ENCODE measurements at places on chromosomes 16 and 17.

GRCh38 chr17:71760062-71760720, 360.6 kb upstream of the SOX9 start:
- peak; percentile 15 for DNase-seq

DNA sequence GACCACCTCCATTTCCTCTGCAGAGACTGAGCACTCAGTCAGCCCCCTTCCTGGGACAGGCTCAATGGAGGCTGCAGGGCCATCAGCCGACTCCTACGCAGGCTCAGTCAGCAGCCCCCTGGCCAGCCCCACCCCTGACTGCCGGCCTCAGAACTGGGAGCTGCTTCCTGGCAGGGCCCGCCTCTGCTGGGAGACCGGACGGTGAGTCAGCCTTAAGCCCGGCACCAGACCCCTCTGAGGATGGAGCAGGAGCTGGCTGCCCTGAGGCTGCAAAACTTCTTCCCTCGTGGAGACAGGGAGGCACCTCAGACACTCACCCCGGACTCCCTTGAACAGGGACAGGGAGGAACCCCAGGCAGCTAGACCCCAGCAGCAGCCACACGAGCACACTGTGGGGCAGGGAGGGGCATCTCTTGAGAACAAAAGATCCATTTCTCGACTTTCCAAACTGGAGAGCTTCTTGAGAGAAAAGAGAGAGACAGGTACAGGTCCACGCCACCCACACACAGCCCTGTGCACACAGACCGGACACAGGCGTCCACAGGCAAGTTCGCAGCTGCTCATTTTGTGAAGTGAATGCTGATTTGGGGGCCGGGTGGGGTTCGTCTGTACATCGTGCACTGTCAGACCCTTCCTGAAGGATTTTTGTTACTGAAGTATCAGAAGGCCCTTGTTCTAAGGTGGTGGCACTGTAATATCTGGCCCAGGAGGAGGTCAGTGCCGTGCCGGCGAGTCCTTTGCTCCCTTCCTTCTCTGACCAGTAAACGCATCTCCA, 1.3 kb upstream of the TUBB3 start:
- no peak for DNase-seq

DNA sequence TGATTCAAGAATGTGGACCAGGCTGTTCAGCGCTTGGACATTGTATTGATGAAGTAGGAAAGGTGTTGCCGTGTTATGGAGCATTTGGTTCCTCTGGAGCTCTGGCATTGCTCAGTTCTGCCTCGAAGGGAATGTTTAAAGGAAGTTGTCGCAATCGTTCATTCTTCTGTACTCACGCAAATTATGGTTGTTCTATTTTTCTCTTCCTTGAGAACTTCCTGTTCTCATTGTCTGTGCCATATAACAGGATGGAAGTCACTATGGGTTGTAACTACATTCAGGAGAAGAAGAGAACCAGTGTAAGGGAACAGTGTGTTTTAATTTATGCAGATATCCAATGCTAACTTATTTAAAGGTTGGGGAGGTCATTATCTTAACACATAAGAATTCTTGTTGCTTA, 13.0 kb downstream of the PCTP start:
- DNase-seq = no peak

GRCh38 chr17:17751489-17752088, 70.3 kb downstream of the RAI1 start:
- no peak for DNase-seq

- no peak for DNase-seq
Observed at GRCh38 chr16:22312897-22313781, 15.9 kb downstream of the POLR3E start.

- DNase-seq = no peak
Observed at GRCh38 chr17:44655983-44656710, at the start of gene MEIOC. MEIOC (plus strand) TSS chr17:44656468; CDS start chr17:44656614, 146 bp downstream.

DNA sequence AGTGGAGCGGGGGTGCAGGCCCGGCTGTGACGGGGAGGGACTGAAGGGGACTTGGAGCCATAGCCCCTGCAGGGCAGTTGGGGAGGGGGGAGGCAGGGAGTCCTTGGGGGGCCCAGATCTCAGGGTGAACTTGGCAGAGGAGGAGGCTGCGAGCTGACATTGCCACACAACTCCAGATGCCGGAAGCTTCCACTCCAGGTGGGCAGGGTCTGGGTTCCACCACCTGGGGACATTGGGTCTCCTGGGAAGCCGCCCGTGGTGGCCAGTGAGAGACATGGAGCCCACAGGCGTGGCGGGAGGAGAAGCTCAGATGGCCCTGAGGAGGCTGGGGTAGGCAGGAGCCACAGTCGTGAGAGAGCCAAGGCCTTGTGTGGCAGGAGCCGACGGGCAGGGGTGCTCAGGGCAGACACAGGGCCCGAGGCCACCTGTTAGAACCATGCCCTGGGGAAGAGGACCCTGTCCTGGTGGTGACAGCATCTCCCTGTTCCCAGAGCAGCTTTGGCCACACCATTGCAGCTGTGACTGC, 18.2 kb upstream of the GAA start:
- DNase-seq = no peak

DNA sequence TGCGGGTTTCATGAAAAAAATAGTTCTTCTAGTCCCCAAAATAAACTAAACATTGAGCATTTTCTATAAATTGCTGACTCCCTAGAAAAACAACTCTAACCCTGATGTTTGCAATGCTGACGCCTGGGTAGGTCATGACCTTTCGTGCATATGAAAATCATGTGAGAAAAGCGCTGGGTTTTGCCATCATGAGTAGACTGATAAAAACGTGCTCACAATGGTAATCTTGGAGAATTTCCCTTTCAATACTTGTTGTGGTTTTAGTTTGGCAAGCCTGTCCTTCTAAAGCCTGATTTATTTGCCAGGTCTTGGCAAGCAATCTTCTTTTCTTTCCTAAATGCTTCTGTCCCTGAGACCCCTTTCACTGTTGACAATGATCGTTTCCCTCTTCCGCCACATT, 4.0 kb upstream of the CLEC10A start:
- peak; percentile 71 for DNase-seq

DNA sequence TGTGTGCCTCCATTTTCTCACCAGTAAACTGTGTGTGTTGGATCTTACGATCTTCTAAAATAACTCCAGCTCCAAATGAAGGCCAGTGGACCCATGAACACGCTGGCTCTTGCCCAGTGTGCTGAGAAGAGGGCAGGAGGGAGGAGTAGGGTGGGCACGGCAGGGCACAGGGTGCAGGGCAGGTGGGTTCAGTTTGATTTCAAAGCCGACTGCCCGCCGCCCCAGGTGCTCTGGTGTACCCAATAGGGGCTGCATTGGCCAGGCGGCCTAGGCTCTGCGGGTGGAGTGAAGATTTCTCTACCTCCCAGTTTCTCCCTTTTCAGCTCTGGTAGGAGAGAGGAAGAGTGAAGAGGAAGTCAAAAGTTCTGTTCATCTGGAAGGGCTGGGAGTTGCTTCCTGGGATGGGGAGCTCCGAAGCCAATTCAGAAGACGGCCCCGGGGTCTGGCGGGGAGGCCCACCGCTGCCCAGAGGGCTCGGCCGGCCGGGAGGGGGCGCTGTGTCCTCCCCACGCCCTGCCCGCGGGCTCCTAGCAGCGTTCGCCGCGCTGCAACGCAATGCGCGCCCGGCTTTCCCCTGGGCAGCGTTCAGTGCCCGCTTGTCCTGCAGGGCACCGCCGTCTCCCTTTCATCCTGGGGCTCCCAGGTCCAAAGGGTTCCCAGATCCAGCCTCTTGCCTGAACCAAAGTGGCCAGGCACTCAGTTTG, 1.1 kb upstream of the CRHR1 start:
- DNase-seq = peak; percentile 28

DNA sequence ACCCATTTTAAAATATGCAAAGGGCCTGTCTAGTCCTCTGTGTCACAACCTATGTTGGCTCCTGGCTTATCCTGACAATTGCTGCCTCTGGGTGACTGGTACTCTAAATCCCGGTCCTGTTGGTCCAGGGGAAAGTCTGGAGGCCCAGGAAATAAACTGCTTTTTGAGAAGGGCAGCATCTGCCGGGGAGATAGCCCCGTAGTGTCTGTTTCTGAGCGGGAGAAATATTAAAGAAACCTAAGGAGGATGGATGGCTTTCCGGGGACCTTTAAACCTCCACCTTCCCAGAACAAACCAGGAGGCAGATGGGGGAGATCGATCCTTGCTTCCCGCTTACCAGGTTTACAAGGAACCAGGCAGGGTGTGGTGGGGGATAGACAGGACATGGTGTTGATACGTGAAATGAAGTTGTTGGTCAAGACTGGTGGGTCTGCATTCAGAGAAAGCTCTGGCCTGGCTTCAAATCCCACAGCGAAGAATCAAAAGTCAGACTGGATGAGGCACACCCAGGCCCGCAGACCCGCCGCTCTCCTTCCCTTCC, 3.8 kb downstream of the HOXB2 start:
- no peak for DNase-seq

GRCh38 chr17:42287305-42287976, 857 bp upstream of the STAT5A start:
- no peak for DNase-seq
